ENCODE measurements at places on chromosomes 3 and 15. TPM values are rescaled to one million over a fixed set of nuclear protein-coding genes. Genes with fewer than 3 reads are reported as not detected.

DNA sequence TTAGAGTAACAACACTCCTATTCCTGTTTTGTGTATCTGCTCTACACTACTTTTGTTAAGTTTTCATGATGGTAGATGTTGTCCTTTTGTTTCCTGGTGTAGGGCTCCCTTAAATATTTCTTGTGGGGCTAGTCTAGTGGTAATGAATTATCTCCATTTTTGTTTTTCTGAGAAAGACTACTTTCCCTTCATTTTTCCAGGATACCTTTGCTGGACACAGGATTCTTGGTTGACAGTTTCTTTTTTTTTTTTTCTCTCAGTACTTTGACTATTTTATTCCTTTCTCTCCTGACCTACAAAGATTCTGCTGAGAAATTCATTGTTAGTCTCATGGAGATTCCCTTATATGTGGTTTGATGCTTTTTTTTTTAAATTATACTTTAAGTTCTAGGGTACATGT is 37.9 kb downstream of the FAIM start:
- DNase-seq: no peak

- no peak for DNase-seq
Measured at GRCh38 chr3:113623324-113623723, 73.1 kb downstream of the USF3 start.

DNA sequence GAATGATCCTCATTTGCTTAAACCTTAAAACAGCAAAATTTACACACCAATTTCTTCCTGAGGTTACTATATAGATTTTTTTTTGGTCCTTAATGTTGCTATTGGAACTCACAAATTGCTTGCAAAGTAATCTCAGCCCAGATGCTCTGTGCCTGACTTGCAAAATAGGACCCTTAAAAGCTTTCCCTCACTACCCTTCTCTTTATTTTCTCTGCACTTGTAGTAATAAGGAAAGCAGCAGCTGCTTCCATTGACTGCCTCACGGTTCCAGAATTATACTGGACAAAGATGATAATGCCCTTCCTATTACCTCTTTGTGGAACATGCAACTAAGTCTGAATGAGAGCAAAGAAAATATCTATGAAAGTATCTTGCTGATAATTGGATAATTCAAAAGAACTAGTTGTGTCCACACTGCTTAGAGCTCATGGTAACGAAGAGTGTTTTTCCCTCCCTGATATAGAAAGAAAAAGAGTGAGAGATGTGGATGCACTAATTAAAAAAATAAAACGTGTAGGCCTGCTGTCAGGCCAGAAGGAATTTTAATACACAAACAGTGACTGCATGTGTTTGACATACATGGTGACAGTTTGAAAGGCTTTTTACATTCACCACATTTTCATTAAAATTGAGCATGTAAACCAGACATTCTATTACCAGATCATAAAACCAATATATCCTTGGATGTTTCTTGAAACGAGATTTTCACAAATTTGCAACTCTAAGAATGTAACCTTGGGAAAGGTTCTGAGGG is 783.1 kb downstream of the GBE1 start:
- no peak for DNase-seq

DNA sequence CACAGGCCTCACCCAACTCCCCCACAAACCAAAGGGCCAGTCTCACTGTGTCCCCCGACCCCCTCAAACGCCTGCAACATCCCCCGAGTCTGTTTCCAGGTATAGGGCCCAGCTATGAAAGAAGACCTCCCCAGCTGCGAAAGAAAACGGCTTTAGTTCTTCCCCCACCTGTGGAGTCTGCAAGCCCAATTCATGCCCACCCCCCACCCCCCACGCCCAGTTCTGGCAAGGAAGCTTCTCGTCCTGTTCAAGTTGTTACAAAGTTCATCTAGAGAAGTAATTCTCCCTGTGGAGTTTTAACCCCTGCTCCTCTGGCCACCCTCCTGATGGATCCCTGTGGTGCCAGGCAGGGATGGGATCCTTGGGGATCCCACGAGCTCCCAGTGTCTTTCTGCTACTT is 54.4 kb downstream of the CCDC66 start:
- no peak for DNase-seq

DNA sequence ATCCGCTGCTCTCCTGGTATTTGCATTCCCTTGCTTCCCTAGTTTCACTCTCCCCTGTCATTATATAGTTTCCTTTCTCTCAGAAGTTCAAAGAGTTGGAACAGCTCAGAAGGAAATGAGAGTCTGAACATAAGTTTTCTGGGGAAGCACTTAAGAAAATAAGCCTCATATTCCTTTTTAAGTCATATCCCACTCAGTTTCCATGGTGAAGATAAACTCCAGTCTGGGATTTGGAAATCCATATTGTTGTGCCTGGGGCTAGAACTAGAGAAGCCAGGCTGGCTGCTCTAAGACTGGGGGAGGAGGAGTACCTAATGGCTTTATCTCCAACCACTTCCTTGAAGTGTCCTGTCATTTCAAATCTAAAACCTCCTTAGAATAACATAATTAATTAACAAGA is 134.2 kb upstream of the ALCAM start:
- no peak for DNase-seq

DNA sequence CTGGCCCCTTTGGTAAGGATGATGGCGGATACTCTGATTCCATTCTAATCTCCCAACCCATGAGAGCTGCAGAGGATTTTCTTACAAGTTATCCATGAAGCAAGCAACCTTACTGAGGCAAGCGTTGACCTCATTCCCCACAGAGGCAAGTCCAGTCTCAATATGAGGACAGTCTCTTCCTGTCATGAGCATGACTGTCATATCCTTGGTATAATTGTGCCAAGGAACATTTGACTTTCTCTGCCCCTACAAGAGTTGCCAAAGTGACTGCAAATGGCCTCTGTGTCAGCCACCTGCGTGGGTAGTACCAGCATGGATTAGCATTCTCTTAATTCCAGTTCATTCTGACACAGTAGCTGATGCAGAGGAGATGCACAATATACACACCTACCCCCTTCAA is 71.2 kb upstream of the TMEM158 start:
- no peak for DNase-seq

DNA sequence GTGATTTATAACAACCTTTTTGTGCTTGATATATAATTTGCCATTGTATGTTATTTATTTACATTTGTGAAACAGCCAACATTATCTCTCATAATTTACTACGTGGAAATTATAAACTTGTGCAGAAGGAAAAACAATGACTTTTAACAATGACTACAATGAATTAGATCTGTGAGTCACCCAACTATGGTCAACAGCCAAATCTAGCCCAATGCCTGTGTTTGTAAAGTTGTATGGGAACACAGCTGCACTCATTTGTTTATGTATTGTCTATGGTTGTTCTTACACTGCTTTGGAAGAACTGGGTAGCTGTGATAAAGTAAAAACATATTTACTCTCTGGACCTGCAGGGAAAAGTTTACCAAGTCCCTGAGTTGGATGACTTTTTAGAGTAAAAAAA is 110.4 kb downstream of the OTOL1 start:
- no peak for DNase-seq

DNA sequence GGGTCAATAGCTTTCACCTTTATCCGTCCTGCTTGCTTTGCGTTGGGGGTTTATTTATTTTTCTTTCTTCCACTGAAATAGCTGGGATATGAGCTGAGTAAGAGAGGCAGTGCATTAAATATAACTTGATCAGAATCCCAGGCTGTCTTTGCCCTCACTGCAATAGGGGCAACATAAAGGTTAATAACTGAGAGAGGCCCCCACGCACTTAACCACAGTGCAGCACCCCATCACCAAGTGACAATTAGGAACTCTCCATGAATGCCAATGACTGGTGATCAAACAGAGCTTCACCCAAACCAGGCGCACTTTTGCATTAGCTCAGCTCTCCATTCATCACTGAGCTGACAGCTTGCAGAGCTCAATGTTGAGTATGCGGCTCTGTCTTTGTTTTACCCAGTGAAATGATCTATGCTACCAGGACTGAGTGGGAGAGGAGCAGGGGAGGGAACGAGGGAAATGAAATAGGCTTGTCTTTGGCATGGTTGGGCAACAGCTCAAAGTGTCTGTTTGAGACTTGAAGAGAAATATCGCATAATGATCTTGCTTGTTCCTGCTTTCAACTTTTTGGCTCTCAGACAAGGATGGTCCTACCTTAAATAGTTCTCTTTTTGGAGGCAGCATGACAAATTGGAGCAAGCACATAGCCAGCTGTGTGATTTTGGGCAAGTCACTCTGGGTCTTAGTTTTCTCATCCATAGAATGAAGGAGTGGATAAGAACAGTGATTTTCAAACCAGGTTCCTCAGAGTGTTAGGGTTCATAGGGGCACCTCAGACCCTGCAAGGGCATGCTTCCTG is 14.5 kb upstream of the GLCE start:
- DNase-seq: no peak

DNA sequence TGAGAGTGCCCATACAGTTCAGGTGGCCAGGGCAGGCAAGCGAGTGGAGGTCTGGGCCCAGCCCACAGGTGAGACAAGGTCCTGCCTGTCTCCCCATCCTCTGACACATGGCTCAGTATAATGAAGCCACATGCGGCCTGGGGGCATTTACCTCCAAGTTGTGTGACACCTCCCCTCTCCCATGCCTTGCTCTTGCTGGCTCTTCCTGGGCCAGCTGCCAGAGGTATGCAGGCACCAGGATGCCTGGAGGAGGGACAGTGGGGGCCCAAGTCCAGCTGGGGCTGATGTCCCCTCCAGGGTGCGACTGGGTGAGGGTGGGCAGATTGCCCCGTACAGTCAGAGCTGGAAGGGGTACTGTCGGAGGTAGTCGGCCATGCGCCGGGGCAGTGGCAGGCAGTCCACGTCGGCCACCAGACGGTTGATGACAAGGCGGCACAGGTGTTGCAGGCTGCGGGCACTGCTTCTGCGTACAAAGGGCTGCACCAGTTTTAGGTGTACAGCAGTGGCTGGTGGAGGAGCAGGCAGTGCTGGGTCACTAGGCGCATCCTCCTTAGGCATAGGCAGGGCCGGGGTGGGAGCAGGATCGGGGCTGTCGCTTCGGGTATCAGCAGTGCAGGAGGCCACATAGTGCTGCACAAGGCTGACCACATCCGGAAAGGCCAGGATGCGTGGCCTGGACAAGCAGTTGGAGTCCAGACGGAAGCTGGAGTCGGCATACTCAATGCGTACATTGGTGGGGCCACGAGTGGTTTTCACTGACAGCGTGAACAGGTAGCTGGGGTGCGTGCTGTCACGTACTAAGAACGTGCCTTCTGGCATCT is 4.1 kb downstream of the CISH start:
- peak; percentile 63 for DNase-seq

DNA sequence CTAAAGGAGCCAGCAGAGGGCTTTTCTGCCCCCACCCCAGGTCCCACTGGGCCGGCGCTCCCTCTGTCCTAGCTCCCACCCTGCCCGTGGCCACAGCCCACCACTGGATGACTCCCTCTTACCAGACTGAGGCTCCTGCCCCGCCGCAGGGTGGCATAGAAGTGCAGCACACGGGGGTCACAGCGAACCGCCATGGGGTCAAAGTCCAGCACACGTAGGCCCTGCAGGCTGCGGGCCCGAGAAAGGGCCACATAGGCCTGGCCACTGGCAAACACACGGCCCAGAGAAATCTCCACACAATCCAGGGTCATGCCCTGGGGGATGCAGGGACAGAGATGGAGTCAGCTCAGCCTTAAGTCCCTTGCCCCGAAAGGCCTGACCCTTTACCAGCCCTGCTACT is 9.0 kb downstream of the PIF1 start:
- DNase-seq: no peak

DNA sequence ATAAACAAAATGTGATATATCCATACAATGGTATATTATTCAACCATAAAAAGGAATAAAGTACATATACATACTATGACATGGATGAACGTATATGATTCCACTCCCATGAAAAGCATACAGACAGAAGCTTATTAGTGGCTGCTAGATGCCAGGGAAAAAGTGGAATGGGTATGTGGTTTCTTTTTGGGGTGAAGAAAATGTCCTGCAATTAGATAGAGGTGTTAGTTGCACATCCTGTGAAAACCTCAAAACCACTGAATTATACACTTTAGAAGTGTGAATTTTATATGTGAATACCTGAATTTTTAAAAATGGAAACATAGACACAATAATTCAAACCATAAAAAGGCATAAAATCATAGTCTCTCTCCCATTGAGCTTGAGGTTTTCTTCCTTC is 11.2 kb downstream of the DENND6A start:
- DNase-seq: no peak

DNA sequence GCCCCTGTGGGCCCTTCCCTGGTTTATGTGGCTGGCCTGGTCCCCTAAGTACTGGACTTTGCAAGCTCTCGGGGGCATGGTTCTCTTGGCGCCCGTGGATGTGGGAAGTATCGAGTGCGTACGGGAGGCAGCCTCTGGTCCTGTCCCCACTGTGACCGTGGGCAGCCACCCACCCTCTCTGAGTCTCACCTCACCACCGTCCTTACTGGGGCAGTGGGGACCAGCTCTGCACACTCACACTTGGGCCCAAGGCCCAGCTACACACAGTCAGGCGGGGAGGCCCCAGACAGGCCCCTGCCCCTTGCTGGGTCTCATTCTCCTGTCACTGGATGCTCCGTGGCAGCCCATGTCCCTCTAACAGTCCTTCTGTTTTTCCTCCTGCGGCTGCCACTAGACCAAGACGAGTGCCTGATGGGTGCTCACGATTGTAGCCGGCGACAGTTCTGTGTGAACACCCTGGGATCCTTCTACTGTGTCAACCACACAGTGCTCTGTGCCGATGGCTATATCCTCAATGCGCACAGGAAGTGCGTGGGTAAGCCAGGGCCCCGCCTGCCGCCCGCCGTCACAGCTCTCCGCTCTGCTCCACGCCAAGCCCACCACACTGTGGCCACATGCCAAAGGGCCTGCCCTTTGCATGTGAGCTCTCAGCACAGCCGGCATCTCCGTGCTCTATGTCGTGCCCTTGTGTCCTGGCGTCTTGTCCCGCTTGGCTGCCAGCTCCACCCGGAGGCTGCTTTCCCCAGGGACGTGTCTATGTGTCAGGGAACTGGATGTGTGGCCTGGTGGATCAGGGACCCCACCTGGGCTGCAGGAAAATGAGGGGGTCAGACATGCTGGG is 72.7 kb downstream of the FBLN2 start:
- peak; percentile 11 for DNase-seq

GRCh38 chr3:140972833-140973232 is 31.2 kb downstream of the SLC25A36 start:
- DNase-seq: no peak

- no peak for DNase-seq
Measured at GRCh38 chr3:194748225-194748624, 62.5 kb downstream of the FAM43A start.

GRCh38 chr15:53980021-53980420 is 1.8 kb downstream of the UNC13C start:
- DNase-seq: no peak

GRCh38 chr3:153760948-153761347 is 360.2 kb upstream of the ARHGEF26 start:
- DNase-seq: no peak

Gene TERC
- 11.5 TPM for total RNA-seq

Gene EAF2
- 14.4 TPM for total RNA-seq

Gene GOLGA8S
- total RNA-seq: not detected

Gene MYL3
- not detected for total RNA-seq

Gene TRPM1
- total RNA-seq: not detected

Gene ABHD2
- 36.0 TPM for total RNA-seq

Gene GOLGA6L2
- not detected for total RNA-seq

Gene SI
- not detected for total RNA-seq

Gene MGA
- 29.6 TPM for total RNA-seq

Gene TM4SF18
- not detected for total RNA-seq

Gene VIPR1
- total RNA-seq: 6.5 TPM

All from activated CD4-positive, alpha-beta memory T cell treated with anti-CD3 and anti-CD28 coated beads for 36 hours (primary cell).